Inflammatory macrophage treated with lipopolysaccharide for 1 hour (primary cell): ENCODE measurements at places on chromosomes 1 and 21.

GRCh38 chr1:202122639-202123335 is at the start of gene GPR37L1:
GPR37L1 (plus strand) TSS chr1:202122917; CDS start chr1:202122964, 47 bp downstream.
- DNase-seq, result no peak

DNA sequence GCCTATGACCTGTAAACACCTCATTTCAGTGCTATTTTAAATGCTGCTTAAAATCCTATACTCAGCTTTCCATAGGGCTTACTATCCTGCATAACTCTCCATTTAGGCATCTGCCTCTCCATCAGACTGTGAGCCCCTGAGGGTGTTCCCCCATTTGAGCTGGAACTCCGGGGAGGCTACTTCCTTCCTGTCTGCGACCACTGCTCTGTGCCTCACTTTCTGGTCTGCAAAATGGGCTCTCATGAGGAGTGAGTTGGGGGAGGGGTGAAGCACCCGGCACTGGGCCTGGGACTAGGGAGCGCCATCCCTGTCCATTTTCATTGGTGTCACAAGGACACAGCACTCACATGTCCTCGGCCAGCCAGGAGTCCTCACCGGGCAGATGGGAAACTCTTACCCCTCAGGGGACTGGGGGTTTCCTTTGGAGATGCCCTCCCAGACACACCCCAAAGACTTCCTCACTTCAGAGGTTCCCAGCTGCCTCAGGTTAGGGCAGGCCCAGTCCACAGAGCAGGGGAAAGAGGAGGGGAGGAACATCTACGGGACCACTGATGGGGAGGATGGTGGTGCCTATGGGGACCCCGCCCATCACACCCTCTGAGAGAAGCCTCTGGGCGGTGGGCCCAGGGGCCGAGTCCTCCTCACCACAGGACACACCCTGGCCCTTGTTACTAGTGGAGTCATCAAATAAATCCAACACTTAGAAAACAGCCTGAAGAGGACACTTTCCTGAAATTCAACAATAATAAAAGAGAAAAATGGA is 134.9 kb downstream of the MATN1 start:
- DNase-seq, result no peak

DNA sequence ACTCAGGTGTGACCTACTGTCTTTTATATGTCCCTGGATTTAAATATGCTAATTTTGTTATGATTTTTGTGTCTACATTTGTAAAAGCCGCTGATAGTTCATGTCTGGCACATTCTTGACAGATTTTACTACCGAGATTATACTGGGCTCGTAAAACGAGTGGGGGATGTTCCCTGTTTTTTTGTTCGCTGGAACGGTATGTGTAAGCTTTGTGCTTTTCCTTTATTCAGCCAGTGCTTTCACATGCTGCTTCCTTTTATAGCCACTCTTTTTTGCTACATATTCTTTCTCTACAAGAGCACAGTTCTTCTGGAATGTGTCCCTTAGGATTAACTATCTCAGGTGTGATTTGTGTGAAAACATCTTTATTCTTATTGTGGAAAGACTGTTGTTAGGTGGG is 46.6 kb downstream of the ADARB1 start:
- no peak for DNase-seq

GRCh38 chr1:24226749-24227148 is 39.7 kb upstream of the IFNLR1 start:
- no peak for DNase-seq

DNA sequence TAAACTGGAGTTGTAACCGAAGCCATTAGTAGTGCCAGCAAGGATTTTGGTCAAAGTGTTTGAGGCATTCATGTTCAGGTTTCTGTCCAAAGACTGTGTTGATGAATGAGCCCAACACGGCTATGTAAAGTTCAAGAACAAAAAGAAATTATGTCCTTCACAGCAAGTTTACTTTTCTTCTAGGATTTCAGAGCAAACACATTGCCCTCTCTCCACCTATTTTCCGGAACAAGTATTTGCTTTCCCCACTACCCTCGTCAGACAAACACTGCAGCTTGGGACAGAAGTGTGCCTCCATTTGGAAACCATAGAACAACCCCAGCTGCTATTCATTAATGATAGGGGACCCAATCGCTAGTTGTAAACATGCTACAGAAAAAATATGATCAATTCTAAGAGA is 151.4 kb upstream of the C1orf105 start:
- DNase-seq, result no peak

DNA sequence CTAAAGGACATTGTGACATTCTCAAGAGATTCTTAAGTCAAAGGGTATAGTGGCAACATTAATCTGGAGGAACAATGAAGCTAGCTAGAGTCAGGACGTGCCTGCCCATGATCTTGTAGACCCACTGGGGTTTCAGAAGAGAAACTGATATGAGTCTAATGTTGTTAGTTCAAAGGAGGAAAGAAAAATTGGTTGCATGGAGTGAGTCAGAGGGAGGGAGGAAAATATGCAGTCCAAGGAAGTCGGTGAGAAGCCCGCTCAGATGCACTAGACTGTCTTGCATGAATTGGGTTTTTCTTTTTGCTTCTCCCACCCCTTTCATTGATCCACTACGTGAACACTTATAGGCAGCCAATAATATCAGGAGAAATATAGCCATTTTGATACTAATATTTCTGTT is 53.8 kb upstream of the SYT14 start:
- DNase-seq, result no peak

DNA sequence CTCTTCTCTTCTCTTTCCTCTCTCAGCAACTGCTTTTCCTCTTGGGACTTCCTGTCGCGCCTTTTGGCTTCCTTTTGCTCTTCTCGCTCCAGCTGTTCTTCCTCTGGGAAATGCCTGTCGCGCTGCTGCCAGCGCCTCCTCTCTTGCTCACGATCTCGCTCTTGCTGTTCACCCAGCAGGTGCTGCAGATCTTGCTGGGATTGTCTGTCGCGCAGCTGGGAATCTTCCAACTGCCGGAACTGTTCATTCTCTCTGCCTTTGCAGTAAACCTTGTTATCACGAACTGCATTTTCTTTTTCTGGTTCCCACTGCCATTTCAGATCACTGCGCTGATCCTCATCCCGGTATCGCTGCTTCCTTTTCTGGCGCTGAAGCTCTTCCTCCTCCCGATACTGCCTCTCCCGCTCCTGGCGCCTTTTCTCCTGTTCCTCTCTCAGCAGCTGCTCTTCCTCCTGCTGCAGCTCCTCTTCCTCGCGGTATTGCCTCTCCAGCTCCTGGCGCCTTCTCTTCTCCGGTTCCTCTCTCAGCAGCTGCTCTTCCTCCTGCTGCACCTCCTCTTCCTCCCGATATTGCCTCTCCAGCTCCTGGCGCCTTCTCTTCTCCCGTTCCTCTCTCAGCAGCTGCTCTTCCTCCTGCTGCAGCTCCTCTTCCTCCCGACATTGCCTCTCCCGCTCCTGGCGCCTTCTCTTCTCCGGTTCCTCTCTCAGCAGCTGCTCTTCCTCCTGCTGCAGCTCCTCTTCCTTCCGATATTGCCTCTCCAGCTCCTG is 5.8 kb downstream of the TCHH start:
- no peak for DNase-seq

DNA sequence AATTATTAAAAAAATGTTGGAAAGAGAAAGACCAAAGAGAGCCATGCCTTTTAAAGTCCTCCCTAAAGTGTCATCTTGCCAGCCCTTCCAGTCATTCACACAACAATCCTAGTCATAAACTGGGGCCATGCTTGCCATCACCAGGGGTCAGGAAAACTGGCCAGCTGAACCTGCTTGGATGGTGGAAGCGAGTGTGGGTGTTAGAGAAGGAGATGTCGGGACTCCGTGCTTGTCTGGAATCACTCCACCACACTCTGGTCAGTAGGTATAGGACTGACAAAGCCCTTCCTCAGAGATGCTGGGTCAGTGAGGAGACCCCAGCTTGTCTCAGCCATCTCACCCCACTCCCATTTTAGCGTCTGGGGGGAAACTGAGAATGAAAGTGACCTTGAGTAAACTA is 3.3 kb upstream of the HAPLN2 start:
- DNase-seq, result no peak

GRCh38 chr1:10788592-10789006 is 7.8 kb downstream of the CASZ1 start:
- no peak for DNase-seq

DNA sequence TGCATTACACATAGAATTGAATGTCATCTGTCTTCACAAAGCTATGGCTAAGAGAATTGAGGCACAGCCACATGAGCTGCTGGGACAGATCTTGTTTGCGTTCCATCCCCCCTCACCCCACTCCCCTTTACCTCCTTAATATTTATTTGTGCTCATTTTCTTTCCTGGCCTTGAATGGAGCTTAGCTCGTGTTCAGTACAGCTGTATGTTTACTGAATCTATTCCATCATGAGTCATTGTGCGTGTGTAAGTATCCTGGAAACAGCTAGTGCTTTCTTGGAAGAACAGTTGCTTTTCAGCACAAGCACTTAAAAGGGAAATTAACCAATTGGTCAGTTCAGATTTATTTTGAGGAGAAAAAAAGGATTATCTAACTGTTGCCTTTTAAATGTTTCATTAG is 14.7 kb downstream of the PROX1 start:
- DNase-seq, result no peak

GRCh38 chr1:111576547-111576946 is 43.0 kb upstream of the RAP1A start:
- DNase-seq, result no peak

DNA sequence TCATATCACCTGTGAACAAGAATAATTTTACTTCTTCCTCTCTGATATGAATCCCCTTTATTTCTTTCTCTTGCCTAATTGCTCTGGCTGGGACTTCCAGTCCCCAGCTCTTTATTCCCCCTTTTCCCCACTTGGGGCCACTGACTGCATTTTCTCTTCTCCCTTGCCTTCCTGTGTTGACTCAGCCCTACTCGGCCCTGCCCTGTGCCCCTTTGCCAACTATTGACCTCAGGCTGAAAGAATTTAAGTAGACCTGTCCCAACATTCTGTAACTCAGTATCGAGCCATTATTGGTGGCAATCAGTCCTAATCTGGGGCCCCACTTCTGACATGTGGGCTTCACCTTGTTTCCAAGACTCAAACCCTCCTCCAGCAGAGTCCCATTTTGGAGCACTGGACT is 60.6 kb upstream of the STUM start:
- no peak for DNase-seq
